ENCODE measurements at places on chromosomes 16 and 17.
A peak's percentile ranks its signal among the peaks of the same experiment; 100 is the strongest.

- DNase-seq = no peak
These were observed 1.2 kb upstream of the SOST start for GRCh38 chr17:43759836-43760235.

GRCh38 chr17:9221147-9221921 is 200.0 kb downstream of the NTN1 start:
- no peak for DNase-seq

DNA sequence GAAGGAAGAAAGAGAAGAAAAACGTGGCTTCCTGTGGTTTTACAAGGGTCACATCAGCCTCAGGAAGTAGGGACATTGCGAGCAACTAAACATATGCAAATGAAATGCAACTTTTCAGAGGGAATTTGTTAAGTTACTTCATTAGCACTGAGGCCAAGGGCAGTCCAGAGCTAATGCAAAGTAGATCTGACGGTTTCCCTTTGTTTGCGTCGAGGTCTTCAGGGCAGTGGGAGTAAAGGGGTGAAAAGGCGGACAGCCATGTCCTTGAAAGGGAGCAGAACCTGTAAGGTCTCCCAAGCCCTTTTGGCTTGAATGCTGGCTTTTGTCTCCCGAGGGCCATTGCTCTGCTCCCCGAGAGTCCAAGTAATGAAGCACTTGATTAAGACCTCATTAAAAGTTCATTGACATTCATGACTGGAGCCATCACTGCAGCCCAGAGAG is 85.0 kb downstream of the PMP22 start:
- DNase-seq = no peak

DNA sequence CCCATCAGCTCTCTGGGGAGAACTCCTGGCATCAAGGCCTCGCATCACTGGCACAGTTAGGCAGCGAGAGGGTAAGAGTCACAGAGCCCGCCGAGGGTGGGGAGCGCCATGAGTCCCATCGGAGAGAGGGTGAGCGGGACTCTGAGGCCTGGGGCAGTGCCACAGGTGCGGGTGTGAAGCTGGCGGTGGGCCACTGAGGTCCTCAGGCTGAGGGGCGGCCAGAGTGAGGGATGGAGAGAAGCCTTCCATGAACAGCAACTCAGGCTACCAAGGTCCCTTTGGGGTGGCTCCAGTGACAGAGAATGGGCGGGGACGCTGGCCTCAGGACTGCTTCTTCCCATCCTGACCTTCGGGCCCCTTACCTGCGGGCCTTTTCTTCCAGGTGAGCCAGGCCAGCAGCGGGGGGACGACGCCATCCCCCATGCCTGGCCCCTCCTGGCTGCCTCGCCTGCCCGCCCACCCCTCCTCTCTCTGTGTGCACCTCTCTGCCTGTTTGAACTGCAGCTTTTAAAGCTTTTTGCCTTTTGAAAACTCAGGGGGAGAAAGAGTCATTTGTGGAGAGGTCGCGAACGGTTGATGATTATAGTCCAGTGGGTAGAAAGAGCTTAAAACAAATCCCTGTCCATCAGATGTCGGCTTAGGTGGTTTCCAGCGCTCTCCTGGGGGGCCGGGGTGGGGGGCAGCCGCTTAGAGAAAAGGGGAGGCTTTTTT is 149.3 kb upstream of the GSE1 start:
- no peak for DNase-seq

DNA sequence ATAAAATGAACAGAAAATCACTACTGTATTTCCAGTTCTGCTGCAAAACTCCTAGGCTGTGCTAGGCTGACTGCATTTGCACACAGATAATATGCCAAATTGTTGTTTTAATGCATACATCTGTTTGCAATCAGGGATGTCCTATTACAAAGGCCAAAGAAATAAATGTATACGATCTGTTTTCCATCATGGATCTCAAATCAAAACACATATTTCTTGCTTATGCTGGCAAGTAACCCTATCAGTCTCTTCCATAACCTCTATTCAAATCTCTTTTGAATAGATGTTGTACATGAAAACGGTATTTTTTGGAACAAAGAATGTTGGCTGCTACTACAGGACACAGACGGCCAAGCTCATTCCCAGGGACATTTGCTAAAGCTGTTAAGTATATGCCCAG is 56.6 kb downstream of the DUSP14 start:
- no peak for DNase-seq

- DNase-seq = peak; percentile 53
These were observed 11.4 kb downstream of the GGA3 start for GRCh38 chr17:75250009-75250471.

- no peak for DNase-seq
These were observed 292.8 kb downstream of the SEC14L1 start for GRCh38 chr17:77433385-77434135.

DNA sequence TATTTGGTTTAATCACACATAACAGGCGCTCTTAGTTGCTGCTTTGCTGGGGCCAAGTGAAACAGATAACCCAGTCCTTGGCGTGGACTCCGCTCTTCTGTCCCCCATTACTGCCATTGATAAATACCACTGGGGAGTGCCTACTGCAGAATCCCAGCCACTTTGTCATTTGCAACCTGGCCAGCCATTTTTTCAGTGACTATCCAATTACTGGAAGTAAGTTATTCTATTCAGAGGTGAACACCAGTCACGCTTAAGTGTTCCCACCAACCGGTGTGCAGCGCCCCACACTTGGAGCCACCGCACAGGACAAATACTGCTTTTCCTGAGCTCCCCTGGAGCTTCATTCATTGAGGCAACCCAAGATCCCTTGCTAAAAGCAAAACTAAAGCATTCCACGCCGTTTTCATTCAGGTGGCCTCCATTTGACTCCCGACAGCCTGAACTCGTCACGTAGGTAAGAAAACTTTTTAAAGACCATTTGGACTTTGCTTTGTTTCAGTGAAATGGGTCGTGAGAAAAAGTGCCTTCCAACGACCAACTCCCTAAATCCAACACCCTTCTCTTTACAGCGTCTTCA is 1.8 kb downstream of the USP7 start:
- no peak for DNase-seq

- DNase-seq = no peak
These were observed 37.1 kb downstream of the SPACA3 start for GRCh38 chr17:33028778-33029177.

DNA sequence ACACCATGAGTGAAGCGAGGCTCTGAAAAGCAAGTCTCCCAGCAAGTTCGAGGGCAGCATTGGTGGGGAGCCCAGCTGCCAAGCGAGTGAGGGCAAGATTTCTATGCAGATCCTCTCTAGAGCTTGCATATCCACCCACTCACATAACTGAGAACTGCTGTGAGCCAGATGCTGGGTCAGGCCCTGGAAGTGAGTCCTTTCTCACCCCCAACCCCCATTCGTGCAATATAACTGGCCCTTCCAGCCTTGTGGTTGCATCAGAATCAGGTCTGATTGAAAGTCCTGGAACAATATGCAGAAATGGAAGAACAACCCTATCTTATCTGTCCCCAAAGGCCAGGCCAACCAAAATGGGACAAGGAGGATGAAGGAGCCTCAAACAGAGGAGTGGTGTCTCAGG is 146.6 kb downstream of the IRX5 start:
- no peak for DNase-seq

DNA sequence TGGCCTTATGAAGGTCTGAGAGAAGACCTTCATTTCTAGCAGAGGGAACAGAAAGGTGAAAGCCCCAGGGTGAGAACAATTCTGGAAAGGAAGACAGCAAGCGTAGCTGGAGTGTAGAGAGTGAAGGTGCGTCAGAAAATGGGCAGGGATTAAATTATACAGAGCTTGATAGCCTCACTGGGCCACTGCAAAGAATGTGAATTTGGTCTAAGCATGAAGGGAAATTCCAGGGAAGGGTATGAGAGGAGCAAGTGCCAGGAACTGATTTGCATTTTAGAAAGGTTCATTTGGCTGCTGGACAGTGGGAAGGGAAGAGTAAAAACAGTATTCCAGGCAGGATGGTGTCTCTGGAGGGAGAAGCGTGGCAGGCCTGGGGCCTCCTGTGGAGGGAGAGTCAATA is 274.1 kb upstream of the ASIC2 start:
- no peak for DNase-seq

DNA sequence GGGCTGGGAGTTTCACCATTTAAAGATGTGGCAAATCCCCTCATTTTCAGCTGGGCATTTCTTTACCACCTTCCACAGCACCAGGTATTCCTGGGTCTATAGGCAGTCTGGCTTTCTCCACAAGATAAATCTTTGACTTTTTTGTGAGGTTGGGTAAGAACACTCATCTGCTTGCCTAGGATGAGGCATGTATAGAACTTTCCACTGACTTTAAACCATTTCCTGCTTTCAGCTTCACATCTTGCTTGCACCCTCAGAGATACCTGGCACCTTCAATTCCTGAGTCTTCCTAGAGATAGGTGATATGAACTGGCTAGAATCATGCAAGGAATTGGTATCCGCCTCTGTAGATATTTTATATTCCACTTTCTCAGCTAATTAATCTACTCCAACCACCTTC is 27.9 kb downstream of the SMURF2 start:
- no peak for DNase-seq
